Progenitor cell of endocrine pancreas (in vitro differentiated cells): ENCODE measurements at places on chromosomes 6 and 20.
A peak's percentile ranks its signal among the peaks of the same experiment; 100 is the strongest.

- DNase-seq = no peak
These were observed 69.8 kb downstream of the DZANK1 start for GRCh38 chr20:18397030-18397429.

DNA sequence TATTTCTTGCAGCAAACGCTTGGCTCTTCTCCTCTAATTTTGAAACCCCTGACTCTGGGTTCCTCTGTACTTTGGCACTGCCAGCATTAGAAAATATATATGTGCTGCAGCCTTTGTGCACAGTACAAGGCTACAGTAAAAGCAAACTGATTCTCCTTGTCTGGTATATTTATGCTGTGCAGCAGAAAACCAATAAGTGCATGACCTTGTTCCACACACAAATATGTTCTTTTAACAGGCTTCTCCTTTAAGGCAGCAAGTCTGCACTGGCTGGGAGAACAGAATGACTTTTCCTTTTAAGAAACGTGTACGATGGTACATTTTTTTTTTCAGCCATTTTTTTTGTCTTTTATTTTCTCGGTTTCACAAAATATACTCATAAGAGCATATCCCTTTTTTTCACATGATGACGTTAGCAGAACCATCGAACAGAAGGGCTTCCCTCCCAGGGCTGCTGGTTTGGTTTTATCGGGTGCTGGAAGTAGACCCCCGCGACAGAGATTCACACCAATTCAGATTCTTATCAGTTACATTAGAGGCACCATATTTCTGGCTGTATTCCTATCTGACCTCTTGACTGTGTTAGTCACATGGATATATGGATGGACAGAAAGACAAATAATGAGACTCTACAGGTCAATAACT is 129.9 kb upstream of the ARID1B start:
- no peak for DNase-seq

DNA sequence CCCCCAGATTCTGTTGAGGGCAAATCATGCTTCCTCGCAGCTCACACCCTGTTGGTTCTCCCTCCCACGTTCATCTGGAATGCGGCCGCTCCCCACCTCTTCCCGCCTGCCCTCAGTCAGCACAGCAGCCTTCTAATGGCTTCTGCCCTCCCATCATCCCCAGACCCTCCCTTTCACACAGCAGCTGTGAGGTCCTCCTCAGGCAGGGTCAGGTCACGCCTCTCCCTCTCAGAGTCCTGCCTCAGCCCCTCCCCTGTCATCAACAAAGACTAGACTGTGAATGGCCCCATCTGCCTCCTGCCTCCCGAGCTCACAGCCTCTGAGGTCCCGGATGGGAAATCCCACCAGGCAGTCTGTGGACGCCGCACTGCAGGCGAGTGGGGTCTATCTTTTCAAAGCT is 7.9 kb upstream of the BHLHE23 start:
- DNase-seq = no peak

DNA sequence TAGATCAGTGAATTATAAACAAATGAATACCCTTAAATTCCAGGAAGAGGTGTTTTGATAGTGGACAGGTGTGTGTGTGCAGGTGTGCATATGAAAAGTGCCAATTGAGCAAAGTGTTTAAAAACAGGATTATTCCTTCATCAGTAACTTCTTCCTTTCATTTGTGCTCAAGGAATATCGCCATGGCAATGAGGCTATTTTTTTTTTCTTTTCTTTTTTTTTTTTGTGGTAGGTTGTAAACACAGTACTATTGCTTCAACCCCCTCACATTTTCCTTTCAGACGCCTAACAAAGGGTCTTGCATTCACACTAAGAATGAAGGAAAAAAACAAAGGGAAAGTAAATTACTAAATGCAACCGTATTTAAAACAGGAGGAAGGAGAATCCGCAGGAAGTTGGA is 2.0 kb upstream of the HSPA1B start:
- no peak for DNase-seq

DNA sequence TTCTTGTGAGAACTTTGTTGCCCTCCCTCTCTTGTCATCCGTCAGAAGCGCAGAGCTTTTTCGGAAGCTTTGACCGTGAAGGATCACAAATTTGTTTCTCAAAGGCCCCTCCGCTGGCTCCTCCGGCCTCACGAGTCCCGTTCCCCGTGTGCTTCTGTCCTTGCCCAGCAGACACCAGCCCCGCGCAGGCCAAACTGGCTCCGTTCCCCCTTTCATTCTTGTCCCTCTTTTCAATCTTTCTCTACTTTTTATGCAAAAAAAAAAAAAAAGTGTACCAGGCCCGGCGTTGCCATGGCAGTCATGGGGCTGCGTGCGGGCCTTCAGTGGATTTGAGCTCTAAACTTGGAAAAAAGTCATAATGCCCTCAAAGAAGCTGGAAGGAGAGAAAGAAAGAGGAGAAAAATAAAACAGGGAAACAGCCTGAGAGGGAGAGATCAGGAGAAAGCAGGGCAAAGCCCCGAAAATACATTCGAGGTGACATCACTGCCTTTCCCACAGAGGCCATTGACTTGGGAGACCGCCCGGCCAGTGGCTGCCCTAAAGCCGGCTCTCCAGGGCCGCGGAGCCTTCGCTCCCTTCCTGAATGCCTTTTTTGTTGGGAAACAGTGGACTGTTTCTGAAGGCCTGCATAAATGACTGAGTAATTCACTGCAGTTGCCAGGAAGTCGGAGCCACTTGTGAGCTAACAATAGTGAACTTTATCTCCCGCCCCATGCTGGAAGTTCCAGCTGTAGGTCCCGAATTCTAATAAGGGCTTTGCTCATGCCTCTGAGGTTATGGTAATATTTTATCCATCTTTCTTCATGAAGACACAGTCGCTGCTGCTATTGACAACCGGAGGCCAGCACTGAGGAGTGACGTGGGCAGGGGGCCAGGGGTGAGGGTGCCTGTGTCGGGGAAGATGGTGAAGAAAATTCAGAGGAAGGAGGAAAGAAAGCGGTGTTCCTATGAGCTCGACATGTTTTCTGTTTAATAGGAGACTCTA is 670.9 kb downstream of the QKI start:
- no peak for DNase-seq

DNA sequence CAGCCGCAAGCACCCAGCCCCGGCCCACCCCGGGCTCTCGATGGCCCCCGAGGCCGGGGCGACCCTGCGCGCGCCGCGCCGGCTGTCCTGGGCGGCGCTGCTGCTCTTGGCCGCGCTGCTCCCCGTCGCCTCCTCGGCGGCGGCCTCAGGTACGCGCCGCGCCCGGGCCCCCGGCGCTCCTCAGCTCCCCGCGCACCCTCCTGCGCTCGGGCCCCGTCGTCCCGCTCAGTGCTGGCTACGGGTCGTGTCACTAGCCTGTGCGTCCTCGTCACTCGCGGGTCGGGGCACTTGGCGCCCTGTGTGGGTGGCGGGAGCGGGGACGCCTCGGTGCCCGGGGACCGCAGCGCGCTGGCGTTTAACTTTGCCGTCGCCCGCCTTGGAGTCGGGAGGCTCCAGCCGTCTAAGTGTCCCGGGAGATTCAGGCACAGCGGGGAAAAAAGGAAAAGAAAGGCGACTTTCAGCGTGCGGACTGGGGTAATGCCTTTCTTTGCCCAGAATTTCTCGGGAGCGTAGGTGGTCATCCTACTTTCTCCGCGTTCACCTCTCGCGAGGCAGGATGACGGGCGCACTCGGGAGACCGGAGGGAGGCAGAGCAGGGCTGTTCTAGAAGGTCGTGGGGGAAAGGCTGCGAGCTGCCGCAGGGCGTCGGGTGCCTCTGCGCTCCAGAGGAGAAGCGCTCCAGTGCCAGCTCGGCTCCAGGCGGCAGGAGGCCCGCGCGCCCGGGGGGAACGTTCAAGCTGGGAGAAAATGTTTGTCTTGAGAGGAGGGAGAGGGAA is 545 bp downstream of the FNDC1 start:
- DNase-seq = peak; percentile 27

GRCh38 chr6:55888917-55889316 is 13.5 kb upstream of the BMP5 start:
- DNase-seq = no peak

- no peak for DNase-seq
These were observed 560.0 kb downstream of the TBC1D32 start for GRCh38 chr6:120774275-120774674.

DNA sequence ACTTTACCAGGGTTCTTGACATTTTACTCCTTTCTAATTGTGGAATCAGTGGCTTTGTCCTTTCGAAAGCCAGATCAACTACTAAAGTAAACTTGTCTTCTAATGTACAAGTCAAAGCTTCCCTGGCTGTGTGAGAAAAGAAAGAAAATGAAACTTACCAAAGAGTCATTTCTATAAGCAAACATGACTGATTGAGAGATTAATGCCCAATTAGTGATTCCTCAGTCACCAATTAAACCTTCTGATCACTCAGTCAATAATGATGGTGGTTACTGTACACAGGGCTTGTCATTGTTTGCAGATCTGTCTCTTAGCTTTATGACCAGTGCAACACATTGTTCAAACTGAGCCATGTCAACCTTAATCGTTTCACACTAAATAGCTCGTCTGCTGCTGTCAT is 1168.4 kb upstream of the CITED2 start:
- no peak for DNase-seq

DNA sequence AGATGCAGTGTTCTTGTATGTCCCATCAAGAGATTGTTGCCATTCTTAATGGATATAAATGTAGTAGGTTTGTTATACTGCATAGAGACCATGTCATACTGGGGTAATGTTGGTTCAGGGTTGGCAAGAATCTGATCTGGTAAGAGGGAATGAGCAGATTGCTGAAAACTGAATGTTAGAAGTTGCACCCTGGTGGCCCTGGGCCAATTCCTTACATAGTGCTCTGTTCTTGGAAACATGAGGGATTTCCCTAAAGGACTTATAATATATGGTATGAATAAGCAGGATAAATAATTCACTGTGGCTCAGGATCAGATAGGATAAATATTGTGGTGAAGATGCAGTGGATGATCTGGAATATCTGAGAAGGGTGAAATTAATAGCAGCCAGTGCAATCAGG is 70.2 kb downstream of the ANKS1A start:
- no peak for DNase-seq

DNA sequence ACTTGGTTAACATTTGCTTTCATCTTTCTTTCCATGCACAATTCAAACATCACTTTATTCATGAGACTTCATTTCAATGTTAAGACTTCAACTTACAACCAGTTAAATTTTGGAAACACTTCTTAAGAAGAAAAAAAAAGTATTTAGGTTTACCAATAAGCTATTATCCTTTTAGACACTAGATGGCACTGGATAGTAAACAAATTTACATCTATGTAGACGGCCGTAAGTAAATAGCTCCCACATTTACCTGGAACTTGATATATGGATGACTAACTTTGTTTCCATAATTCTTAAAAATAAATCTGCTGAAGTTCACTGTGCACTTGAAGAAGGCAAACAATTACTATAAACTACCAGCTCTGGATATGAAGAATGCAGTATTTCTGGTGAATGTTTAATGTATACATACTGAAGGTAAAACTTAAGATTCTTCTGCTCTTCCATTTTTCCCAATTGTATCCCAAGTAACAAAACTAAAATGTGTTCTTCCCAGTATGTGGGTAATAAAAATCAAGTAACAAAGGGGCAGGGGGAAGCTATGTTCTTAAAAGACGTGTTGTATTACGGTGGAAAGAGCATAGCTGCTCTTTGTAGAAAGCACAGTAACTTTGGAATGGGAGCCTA is 130.6 kb upstream of the C6orf118 start:
- DNase-seq = no peak

DNA sequence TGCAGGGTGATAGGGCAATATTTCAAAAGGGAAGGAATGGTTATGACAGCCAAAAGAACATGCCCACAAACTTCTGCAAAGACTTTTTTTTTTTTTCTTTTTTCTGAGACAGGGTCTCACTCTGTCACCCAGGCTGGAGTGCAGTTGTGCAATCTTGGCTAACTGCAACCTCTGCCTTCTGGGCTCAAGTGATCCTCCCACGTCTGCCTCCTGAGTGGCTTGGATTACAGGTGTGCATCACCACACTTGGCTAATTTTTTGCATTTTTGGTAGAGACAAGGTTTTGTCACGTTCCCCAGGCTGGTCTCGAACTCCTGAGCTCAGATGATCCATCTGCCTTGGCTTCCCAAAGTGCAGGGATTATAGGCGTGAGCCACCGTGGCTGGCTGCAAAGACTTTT is 117.6 kb upstream of the ADGRF1 start:
- no peak for DNase-seq

- DNase-seq = no peak
These were observed 1.9 kb downstream of the DDAH2 start for GRCh38 chr6:31727034-31727716.

DNA sequence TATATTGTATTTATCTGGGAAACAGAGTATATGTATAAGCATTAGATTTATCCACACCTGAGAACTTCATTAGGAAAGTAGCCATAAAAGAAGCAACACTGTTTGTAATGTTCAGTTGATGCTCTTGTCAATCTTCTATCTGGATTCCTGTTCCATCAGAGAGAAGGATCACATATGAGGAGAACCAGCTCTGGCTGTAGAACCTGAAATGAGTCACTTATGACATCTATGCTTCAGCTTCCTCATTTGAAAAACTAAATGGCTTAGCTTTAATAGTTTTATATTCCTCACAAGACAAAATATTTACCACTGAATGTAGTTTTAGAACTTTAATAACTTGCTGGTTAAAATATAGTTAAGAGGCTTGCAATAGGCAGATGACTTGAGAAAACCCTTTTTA is 144.7 kb downstream of the TASP1 start:
- DNase-seq = no peak

DNA sequence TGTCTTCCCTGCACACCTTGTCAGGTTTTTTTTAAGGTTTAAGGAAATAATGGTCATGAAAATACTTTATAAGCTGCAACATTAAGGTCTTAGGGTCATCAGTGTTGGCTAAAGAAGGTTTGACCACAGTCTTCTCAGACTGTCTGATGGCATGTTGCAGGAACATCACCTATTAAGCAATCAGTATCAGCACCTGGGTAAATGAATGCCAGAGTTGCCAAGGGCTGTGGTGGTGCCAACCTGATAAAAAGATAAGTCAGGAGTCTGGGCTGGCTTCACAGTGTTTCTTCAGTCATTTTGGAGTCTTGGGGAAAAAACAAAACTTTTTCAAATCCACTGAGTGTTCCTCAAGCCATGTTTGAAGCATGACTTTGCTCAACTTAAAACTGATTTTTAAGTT is 61.5 kb upstream of the VSTM2L start:
- DNase-seq = no peak

GRCh38 chr20:29306390-29307072 is 1950.9 kb upstream of the DEFB115 start:
- no peak for DNase-seq

DNA sequence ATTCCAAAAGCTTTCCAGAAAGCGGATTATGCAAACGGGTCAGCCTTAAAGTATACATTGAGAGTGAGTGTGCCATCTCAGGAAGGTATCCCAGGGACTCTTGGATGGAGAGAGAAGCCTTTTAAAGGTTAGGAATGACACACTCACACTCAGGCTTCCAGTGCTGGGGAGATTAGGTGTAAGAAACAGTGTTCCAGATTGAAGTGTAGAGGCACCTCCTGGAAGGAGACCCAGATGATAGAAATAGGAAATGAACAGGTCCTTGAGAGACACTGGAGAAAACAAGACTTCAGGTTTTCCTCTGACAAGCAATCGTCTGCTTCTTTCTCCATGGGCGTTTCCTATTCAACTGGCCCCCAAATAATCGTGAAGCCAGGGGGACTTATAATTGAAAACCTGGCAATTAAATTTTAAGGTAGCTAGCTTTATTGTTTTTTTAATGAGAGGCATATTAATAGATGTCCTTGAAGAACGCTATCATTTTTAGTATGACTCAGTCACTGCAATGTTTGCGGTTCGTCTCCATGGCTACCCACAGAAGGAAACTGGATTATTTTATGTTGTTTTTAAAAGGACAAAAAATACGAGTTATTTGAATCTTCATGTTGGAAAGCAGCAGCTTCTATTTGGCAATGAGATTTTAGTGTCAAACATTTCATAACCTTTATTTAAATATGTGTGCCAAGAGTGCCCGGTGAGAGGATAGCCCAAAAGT is 85.3 kb downstream of the TRMT6 start:
- DNase-seq = no peak

- DNase-seq = no peak
These were observed 67.7 kb downstream of the SNAP25 start for GRCh38 chr20:10286356-10286755.
